Epithelial cell of proximal tubule (primary cell): ENCODE measurements at places on chromosomes 12 and 14. TPM values are rescaled to one million over a fixed set of nuclear protein-coding genes. Genes with fewer than 3 reads are reported as not detected.

TAC3 gene
- total RNA-seq, result not detected in 2 replicates

CLBA1 gene
- total RNA-seq, result 4.5 and 5.0 TPM in 2 replicates

PRR4 gene
- total RNA-seq, result 0.29 and 1.2 TPM in 2 replicates

FAM222A gene
- 0.52 and 2.7 TPM in 2 replicates for total RNA-seq

KRT79 gene
- 0.07 TPM in 1 of 2 replicates, not detected in the other for total RNA-seq

TMTC3 gene
- total RNA-seq, result 11.6 and 16.1 TPM in 2 replicates

CCDC196 gene
- not detected in 2 replicates for total RNA-seq

KCNK10 gene
- 4.2 TPM in 1 of 2 replicates, not detected in the other for total RNA-seq

GRCh38 chr14:95085321-95085720 lies 72.0 kb downstream of the DICER1 start:
- DNase-seq, result no peak

- DNase-seq, result no peak
Measured at GRCh38 chr12:68611094-68611805, 551 bp downstream of the RAP1B start.

DNA sequence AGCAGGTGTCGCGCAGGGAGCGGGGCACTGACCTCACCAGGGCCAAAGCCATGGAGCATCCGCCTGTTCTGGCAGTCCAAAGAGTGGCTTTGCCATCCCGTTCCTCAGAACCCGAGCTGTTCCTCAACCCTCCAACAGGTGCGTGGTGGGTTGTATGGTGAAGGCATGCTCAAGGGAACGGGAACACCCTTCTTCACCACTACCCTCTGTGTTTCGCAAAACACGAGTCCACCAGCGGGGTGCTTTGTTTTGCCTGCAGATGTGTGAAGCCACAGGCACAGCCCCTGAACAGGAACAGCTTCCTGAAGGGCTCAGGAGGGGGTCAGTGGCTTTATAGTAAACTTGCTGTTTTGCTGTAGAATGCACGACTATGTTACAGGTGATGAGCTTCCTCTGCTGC lies 52.7 kb downstream of the SMOC1 start:
- no peak for DNase-seq

DNA sequence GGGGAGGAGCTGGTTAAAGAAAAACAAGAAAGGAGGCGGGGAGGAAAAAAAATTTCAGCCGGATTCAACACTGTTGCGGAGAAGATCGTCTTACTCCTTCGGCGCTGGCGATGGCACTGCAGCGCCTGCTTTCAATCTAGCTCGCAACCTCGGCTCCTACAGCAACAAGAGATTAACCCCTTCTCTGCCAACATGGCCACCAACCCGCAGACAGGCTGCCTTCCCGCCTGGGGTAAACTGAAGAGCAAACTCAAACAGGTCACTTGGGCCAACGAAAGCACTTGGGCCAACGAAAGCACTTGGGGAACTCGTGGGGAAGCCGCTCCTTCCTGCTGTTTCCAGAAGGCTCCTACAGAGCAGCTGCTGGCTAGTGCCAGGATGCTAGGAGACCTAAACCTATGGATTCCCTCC lies 73.7 kb downstream of the CIT start:
- no peak for DNase-seq

- no peak for DNase-seq
Measured at GRCh38 chr12:126210026-126210425, 1144.8 kb downstream of the AACS start.

GRCh38 chr14:94047581-94047980 lies 21.4 kb downstream of the OTUB2 start:
- no peak for DNase-seq

DNA sequence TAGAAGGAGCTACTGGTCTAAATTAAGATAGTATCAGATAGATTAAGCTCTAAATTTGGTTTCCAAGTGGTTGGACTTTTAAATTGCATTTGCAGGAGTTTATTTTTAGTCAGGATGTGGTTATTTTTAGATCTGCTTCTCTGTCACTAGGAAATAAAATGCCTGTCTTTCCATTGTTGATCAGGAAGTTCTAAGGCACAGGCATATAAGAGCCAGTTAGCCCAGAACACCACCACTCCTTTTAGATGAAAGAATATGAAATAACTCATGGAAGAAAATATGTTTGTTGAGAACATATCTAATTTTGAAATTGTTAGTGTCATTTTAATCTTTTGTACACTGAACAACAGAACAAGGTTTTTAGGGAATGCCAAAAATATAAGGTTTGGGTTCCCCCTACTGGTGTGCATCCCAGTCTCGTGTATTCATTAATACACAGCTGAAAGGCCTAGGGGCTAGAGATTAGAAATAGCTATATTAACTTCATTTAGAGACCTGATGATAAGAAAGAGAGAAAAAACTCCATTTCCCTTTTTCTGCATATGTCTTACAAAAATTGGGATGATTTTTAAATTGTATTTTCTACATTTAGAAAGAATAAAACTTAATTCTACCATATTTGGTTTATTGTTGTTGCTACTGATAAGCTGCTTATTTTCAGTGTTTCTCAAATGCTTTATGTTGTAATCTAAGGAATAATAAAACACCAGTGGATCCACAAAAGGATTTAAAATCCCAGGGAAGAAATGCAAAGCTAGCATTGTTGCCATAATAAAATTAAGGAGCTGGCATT lies 67.2 kb downstream of the RIC8B start:
- peak; percentile 9 for DNase-seq

GRCh38 chr12:77167801-77168200 lies 102.4 kb upstream of the E2F7 start:
- no peak for DNase-seq

- DNase-seq, result no peak
Measured at GRCh38 chr14:23079716-23080115, 15.2 kb downstream of the ACIN1 start.

DNA sequence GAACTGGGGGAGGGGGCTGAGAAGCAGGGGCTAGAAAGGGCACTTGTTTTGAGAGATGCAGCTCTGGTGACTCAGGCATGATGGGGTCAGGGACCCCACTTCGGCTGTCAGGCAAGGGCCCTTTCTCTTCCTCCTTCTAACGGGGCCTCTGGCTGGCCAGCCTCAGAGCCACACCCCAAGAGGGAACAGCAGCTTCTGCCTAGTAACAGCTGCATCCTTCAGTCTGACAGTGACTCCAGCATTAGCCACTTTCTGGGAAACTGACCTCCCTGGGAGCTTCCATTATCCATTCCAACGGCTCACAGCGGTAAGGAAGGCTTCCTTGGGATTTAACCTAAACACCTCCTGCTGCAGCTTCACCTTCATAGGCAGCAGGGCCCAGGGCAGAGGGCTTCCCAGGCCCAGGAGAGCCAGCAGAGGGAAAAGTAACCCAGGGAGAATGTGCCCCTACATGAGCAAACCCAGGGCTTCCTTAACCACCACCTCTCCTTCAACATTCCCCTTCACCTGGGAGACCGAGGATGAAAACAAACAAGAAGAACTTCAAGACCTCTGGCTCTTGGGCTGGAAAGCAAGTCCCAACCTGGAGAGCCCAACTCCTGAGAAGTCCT lies 2.7 kb downstream of the NCKAP5L start:
- DNase-seq, result no peak

DNA sequence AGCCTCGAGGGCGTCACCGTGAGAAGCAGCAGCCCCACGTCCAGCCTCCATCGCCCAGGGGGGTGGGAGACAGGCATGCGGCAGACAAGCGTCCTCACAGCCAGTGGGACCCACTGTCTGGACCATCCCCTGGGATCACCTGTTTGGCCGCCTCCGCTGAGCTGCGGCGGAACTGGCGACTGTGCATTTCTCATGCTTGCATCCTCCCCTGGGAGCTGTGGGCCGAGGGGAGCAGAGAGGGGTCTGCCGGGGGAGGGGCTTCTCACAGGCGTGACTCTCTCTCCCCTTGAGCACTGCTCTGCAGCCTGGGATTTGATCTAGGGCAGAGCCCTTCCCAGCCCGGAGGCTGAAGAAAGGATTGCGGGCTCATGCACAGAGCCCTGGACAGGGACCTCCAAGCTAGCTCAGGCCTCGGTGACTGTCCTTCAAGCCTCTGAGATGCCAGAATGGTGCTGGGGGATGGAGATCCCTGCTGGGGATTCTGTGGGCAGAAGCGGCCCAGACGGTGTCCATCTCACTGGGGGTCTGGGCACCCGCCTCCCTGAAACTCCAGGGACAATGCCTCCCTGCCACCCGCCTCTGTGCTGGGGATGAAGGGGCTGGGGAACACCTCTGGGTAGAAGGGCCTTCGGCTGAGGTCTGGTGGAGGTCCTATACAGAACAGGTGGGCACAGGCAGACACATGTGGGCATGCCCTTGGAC lies 61.1 kb downstream of the PRIMA1 start:
- DNase-seq, result no peak

DNA sequence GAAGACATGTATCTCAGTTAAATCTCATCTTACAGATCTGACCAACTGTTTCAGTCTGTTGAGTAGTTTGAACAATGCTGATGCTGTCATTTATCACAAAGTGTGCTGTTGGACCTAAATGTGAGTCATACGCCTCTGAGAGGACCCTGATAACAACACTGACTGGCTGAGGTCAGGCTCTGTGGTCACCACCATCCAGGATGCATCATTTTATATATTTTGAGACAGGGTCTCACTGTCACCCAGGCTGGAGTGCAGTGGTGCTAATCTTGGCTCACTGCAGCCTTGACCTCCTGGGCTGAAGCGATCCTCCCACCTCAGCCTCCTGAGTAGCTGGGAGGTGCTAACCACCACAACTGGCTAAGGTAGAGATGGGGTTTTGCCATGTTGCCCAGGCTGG lies 181.0 kb upstream of the RGS6 start:
- no peak for DNase-seq

DNA sequence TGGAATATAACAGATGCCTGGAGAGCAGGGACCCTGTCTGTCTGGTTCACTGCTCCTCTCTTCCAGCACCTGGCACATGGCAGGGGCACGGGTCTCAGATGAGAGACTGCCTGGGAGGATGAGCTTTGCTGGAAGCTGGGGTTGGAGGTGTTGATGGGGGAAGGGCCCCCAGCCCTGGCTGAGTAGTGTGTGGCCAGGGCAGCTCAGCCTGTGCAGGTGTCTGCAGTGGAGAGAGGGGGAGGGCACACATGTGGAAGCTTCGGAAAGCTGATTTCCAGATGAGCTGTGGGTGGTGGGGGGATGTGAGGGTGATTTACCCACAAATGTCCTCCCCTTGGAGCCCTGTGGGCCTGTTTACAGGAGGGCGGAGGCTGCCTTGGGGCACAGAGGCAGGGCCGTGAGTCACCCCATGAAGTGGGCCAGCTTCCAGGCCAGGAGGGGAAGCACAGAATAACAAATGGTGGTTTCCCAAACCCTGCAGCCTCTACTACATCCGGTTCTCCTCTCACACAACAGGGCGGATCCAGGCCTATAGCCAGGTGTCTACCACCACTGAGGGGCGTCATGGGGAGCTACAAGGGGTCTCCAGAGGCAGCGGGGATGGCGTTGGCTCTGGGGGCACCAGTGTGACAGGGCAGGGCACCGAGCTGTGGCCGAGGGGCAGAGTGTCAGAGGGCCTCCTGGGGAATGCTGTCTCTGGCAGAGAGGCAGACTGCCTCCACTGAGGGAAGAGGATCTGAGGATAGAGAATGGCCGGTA lies 11.0 kb downstream of the KRT7 start:
- peak; percentile 84 for DNase-seq

DNA sequence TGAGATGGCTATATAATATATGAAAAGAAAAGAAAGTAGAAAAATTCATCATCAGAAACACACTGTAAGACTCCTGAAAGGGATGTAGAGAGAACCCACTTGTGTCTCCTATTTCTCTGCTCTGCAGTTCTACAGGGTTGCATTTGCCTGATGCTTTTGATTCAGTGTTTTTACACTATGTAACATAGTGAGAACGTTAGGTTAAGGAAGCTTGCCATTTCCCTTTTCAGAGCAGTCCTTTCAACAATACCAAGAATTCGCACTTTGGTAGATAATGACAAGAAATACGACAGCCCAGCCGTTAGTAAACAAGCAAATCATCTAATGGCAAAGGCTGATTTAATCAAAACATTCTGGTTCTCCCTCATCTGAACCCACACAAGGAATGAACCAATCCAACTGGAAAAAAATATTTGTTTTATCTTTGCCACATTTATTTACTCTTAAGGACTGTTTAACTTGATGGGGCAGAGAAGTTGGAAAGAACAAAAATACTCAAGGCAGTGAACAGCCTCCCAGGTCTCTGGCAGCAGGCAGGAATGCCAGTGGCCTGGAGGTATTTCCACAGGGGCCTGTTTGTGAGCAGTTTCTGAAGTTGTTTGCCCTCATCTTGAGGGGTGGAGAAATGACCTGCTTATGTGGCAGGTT lies 30.8 kb upstream of the SOCS2 start:
- DNase-seq, result no peak

- no peak for DNase-seq
Measured at GRCh38 chr12:120696626-120697025, 9.7 kb downstream of the MLEC start.

DNA sequence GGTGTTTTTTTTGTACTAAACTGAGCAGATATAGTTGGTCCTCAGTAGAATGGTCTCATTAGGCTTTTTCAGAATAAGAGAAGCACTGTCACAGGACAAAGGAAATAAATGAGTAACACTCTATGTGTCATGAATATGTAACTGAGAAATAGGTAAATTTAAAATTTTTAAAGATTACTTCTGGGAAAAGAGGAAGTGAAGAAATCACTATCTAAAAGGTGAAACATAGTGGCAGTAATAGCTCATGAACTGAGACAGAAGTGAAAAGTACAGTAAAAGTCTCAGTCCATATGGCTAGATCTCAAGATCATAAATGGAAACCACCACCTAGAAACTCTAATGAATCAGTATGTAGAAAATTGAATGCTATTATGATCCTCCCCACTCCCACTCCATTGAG lies 89.3 kb upstream of the TTC7B start:
- DNase-seq, result no peak
